AG09309 (cell line): ENCODE measurements at places on chromosomes 11 and 22.

- DNase-seq = no peak
Observed at GRCh38 chr11:10941871-10942270, 84.0 kb upstream of the ZBED5 start.

DNA sequence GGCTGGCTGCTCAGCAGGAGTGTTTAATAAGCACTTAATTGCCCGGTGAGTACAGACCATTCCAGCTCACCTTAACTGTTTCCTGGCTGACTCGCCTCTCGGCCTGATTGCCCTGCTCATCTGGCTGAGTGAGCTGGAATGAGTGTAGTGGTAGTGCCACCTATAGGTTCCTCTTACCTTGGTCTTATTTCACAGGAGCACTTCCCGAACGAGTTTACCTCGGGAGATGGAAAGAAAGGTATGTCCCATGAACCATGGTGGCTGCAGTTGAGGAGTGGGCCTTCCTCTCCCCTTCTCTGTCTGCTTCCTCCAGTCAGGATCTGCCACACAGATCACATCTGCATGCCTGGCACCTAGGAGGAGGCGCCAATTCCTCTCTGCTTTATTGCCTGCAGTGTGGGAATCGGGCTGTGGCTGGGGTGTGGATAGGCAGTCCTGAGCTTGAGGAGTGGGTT, 26.7 kb downstream of the UPB1 start:
- DNase-seq = no peak

DNA sequence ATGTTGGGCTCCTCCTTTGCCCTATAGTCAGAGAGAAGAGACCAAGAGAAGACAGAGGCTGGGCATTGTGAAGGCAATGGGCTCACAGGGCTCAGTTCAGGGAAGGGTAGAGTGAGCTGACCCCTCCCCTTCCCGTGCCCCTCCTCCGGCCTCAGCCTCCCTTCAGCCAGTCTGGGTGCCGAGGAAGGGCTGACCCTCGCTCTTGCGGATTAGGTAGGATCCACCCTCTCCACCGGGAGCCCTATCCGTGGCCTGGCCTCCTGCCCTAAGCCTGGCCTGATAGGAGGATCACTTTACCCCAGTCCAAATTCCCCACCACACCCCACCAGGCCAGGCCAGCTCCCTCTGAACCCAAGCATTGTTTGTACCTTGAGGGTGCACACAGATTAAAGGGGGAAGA, 1.8 kb upstream of the PPP1R14B start:
- no peak for DNase-seq

GRCh38 chr11:64449381-64450167, 90.6 kb downstream of the RPS6KA4 start:
- no peak for DNase-seq

GRCh38 chr11:8194956-8195355, 26.1 kb upstream of the RIC3 start:
- DNase-seq = no peak

GRCh38 chr11:119488256-119488995, 65.5 kb upstream of the THY1 start:
- no peak for DNase-seq

DNA sequence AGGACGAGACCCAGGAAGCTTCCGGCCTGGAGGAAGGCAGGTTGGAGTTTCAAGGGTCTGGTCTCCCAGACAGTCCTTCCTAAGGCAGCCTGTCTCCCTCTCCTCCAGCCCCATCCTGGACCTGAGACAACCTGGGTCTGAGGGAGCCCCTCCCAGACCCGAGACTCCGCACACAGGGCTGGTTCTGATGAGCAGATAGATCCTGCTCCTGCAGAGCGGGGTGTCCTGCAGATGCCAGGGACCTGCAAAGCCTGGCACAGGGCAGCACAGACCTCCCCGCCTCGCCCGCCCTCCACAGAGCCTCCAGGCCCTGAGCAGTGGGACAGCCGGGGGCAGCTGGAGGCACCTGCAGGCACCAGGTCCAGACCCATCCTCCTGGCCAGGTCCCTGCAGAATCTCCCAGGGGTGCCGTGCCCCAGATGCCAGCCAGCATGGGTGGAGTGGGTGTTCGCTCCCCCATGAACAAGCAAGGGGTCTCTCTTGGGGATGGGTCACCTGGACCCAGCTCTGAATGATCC, 7.8 kb downstream of the PIM3 start:
- no peak for DNase-seq

- no peak for DNase-seq
Observed at GRCh38 chr11:30422447-30423278, 99.8 kb downstream of the ARL14EP start.

GRCh38 chr22:46259374-46259773, 3.8 kb downstream of the PKDREJ start:
- no peak for DNase-seq

- DNase-seq = no peak
Observed at GRCh38 chr11:1727861-1728260, 22.5 kb downstream of the IFITM10 start.

DNA sequence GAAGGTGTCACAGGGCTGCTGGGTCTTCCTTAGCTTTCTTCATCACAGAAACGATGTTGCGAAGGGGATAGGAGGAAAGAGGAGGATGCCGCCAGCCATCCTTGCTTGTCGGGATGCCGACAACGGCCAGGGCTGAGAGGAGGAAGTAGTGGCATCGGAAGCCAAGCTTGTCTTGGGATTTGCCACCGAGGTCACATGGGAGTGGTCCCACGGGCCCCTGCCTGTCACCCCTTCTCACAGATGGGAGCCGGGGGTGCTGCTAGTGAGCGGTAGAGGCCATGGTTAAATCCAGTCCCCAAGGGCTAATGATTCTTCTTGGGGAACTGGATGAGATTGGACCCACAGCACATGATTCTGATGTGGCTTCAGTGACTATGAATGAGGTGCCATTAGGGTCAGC, 1375.8 kb downstream of the BRD1 start:
- no peak for DNase-seq

GRCh38 chr22:43370036-43370435, 26.9 kb upstream of the SCUBE1 start:
- no peak for DNase-seq

- DNase-seq = no peak
Observed at GRCh38 chr11:111112614-111113013, 132.9 kb upstream of the POU2AF2 start.

GRCh38 chr11:85423794-85424193, 203.3 kb downstream of the DLG2 start:
- DNase-seq = no peak

DNA sequence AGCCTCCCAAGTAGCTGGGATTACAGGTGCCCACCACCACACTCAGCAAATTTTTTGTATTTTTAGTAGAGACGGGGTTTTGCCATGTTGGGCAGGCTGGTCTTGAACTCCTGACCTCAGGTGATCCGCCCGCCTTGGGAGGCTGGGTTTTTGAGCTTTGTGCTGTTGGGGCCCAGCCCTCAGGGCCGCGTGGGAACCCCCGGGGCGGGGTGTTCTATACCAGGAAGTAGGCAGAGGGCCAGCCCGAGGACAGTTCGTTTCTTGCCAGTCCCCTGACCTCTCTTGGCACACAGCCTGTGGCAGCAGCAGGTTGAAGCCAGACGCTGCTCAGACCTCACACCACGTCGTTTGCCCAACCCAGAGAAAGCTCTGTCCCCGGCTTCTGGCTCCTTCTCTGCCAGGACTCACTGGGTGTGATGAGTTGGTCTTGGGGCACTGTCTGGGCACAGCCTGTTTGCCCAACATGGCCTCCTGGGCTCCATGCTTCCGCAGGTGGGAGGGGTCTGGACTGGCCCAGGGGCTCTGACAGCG, 24.9 kb upstream of the CHKA start:
- no peak for DNase-seq

DNA sequence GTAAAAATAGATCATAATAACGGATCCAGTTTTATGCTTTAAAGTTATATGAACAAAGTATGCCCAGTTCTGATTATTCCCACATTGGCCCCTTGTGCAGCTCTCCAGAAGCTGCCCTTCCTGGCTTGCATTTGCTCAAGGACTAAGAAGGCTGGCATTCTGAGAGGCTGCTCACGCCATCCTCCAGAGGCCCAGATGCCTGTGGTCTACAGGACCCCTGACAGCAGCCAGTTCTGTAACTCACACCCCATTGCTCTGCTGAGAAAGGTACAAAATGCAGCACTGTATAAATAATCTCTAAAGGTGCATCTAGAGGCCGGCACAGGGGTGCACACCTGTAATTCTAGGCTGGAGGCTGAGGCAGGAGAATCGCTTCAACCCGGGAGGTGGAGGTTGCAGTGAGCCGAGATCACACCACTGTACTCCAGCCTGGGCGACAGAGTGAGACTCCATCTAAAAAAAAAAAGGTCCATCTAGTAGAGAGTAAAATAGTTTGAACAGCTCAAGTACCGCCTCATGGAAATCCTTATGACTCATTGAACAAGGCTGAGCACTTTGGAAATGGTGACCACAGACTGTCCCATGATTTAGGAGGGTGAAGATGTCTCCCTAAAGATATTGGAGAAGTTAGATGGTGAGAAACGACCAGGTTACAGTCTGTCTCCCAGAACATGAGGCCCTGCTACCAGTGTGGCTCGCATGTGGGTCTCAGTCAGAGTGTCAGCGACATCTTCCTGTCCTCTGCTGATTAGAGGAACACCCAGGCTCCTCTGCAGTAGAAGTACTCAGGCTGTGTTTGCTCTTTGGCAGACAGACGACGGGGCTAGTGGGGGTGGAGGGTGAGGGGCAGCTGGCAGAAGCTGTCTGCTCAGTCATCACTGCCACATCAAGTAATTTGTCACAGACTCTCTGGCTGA, 56.3 kb downstream of the KREMEN1 start:
- DNase-seq = no peak
